Stimulated activated CD4-positive, alpha-beta T cell treated with anti-CD3 and anti-CD28 coated beads, TNF-alpha, amount 100 ng/mL, for 48 hours (primary cell): ENCODE measurements at places on chromosomes 16 and 17.

DNA sequence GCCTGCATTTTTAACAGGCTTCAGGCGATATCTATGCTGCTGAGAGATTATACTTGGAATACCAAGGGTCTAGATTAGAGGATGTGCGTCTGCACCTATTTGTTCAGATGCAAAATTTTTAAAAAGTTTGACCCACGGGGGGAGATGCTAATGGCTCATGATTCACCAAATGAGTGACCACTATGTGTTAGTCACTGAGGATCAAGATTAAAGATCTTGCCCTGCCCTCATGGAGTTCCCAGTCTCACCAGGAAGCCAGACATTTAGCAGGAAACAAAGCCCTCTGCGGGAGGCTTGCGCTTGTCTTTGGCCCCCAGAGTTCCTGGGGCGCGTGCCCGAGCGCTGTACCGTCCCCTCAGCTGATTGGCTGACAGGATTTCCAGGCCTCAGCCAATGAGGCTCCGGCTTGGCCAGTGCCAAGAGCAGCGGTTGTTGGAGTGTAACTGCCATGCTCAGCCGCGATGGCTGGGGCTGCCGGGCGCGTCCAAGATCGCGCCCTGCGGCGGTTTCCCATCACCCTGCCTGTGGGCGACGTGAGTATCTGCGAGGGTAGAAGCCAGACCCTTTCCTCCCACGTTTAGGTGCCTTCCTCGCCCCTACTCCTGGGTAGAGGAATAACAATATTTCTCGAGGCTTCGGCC is 4.5 kb upstream of the DDX19B start:
- no peak for DNase-seq

DNA sequence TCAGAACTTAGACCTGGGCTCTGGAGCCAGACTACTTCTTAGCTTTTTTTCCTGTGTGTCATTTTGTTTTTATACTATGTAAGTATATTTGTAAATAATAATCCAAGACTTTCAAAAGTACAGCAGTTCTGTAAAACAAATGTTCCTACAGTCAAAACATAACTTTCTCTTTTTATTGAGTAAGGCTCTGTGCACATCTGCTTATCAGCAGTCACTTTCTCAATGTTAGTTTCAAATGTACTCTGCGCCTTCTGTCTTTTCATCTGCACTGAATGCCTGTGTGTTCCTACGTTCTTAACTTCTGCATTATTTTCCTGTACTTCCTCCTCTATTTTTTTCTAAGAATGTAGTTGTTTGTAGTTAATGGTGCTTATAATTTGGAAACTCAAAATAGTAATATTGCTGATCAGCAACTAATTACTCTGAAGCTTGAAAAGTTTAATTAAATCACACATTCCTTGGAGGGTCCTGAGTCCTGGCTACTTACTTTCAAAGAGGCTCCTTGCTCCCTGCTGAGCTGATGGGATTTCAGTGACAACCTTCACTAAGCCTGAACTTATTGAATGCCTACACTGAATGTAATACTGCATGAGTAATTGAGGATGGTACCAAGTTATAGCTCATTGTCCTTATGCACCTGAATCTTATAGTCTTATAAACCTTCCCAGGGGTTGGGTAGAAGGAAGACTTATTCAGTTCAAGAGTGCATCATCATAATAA is 329.9 kb downstream of the KCNJ2 start:
- no peak for DNase-seq

DNA sequence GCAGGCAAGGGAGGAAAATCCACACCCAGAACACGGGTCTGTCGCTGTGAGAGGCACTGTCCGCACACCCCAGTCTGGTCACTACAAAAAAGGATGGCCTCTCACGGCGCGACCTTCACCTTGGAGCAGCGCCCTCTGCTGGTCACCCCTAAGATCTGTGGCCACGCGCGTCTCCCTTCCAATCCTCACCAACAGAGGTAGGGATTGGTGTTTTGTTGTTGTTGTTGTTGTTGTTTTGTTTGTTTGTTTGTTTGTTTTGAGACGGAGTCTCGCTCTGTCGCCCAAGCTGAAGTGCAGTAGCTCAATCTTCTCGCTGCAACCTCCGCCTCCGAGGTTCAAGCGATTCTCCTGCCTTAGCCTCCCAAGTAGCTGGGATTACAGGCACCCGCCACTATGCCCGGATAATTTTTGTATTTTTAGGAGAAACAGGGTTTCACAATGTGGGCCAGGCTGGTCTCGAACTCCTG is 15.0 kb upstream of the C17orf58 start:
- DNase-seq, result peak; percentile 72

DNA sequence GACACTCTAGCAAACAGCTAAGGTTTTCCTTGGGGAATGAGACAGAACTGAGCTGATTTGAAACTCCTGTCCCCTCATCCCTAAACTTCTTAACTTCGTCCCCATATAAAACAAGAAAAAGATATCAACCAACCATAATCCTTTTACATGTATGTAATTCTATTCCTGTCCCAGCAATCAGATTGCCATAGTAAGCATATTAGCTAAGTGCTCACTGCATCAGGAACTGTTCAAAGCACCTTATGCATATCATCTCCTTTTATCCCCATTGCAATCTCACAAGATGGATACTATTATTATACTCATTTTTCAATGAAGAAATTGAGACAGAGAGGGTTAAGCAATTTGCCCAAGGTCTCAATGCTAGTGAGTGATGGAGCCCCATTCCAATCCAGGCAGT is 6.8 kb downstream of the KIF18B start:
- DNase-seq, result no peak
